Urothelium cell line (cell line): ENCODE measurements at places on chromosomes 4 and X.

DNA sequence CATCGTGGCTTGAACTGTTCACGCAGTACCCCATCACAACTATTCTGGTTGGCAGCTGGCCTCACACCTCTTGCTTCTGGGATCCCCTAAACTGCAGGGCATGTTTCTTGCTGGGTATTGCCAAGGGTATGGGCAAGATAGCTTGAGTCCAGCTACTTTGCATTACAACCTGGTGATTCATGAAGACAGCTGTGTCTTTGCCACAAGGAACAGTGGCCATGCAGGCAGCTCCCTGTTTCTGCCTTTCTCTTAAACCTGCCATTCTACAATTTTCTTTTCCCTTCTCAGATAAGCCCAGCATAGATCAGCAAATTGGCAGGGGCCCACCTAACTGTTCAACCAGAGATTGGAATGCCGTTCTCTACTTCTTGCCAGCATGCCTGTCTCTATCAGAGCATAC, 42.8 kb downstream of the TENM3 start:
- no peak for DNase-seq

- DNase-seq = no peak
These were observed 12.2 kb downstream of the XPNPEP2 start for GRCh38 chrX:129750971-129751370.

DNA sequence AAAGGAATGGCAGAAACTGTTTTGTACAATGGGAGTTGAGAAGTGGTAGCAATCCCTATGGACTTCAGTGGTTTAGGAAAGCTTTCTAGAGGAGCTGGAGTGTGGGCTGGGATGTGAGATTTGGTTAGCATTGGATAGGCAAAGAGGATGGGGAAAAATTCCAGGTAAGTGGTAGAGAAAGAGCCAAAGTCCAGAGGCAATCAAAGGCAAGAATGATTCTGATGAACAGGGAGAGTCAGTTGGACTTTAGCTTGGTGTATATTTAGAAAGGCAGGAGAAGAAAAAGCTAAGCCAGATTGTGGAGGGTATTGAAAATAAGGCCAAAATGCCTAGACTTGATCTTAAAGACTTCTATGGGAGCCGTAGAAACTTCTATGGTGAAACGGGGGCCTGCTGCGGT, 3.7 kb upstream of the VSIG4 start:
- no peak for DNase-seq

- DNase-seq = peak; percentile 16
These were observed 68.9 kb downstream of the PCDH19 start for GRCh38 chrX:100341142-100341510.

DNA sequence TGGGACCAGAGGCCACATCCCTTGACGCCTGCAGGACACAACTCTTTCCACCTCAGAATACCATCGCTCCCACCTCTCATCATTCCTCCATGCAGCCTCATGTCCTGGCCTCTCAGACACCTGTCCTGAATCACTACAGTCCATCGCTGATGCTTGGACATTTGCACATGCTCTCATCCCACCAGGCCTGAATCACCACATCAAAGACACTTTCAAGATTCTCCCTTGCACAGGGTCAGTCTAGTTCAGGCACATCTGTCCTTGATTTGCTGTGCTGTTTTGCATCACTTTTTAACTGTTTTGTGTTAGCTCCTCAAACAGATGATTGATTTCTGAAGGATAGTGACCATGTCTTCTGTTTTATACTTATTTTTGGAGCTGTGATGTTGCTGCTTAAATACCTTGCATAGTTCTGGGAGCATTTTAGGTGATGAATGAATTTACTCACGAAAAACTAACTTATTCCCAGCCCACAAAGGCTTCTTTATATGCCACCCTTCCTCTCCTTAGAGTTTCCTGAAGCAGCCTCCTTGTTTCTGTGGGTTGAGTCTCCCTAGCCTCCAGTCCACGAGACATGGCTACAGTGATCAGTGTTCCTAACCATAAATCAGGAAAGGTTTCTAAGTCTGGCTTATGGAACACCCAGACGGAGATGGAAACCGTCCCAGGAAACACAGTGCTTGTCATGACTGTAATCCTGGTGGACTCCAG, 2.6 kb downstream of the FAM114A1 start:
- no peak for DNase-seq

- no peak for DNase-seq
These were observed 204.8 kb upstream of the LDB2 start for GRCh38 chr4:17103231-17103630.

GRCh38 chr4:256492-256891, 48.8 kb downstream of the ZNF732 start:
- DNase-seq = no peak

DNA sequence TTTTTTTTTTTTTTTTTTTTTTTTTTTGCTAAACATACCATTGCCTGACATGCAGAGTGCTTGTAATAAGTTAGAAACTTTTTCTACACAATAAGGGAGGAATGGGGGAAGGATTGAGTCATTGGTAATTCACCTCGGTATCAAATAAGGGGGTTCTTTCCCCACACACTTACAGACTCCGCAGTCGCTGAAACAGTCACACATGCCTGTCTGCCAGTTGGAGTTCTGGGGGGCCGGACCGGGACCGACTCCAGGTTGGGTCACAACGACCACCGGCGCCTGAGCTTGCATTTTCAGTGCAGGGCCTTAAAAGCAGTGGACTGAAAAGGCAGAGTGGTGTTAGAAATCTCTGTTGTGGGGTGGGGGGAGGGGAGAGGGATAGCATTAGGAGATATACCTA, 6.9 kb downstream of the PLAC8 start:
- DNase-seq = no peak

GRCh38 chr4:2867758-2868491, 24.3 kb downstream of the ADD1 start:
- DNase-seq = no peak

- no peak for DNase-seq
These were observed 42.2 kb upstream of the NKRF start for GRCh38 chrX:119648421-119648775.

GRCh38 chrX:107450823-107451509, 1.5 kb downstream of the FRMPD3 start:
- DNase-seq = peak; percentile 2

- no peak for DNase-seq
These were observed 22.5 kb downstream of the PTTG2 start for GRCh38 chr4:37982736-37983135.

DNA sequence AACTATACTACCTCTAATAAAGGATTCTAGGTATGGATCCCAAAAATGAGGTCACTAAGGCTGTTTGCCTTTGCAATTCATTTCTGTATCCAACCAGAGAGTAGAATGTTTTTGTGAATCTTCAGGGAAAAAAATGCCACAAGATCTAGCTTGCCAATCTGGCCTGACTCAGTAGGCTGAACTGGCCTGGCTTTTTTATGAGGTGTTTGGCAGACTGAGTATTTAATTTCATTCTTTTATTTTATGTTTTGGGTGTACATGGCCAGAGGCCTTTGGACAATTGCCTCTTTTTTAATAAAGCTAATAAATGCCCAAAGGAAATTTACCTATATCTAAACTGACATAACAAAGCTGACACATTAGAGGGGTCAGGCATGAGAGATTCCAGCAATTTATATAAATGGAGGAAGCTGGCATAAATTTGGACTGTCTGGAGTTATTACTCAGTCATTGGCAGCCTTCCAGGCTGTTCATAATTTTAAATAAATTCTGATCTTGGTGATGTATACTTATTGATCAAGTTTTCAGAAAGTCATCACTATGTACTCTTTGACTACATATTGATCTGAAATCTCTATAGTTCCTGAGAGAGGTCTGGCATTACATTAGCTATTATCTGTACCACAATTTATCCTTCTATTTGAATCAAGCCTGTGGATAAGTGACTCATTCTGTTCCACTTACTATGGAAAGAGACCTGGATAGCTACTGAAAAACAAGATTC, 376.4 kb upstream of the NOCT start:
- no peak for DNase-seq

GRCh38 chrX:149371986-149372385, 133.1 kb downstream of the IDS start:
- no peak for DNase-seq

DNA sequence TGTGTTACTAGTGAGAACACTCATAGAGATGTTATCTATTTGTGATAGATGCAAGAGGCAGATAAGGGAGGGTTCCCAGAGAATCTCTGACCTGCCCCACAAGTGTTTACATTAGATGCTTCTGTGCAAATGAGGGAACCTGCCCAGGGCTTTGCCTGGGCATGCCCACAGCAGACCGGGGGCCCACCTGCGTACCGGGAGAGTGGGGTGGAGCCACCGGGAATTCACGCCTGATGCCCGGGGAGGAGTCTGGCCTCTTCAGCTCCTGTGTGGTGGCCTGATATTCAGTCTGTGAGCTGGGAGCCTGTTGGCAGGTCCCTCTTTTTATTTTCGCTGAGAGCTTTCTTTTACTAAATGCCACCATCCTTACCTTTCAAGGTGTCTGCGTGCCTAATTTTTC, 155.7 kb downstream of the SNCA start:
- peak; percentile 72 for DNase-seq

- no peak for DNase-seq
These were observed 152.3 kb downstream of the PPARGC1A start for GRCh38 chr4:23737571-23737970.

DNA sequence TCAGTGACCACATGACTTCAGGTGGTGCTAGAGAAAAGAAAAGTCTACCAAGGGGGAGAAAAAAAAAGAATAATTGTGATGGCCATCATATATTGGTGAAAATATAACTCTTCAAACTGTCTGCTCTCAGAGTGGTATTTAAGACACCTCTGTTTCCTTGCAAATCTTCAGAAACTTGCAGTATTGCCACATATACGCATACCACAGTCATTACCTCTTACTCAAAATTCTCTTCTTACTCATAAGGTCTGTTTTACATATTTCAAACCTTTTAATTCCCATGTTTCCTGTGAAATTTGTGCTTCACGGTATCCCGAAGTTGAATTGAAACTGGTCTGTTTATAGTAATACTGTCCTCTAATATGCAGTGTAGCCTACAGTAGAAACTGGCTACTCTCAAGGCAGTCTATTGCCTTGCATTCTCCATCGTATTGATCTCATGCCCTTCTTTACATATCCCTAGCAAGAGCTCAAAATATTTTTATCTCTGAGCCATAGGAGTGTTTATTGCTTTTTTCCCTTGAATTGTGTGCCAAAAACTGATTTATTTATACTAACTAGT, 34.7 kb upstream of the LHFPL1 start:
- no peak for DNase-seq

DNA sequence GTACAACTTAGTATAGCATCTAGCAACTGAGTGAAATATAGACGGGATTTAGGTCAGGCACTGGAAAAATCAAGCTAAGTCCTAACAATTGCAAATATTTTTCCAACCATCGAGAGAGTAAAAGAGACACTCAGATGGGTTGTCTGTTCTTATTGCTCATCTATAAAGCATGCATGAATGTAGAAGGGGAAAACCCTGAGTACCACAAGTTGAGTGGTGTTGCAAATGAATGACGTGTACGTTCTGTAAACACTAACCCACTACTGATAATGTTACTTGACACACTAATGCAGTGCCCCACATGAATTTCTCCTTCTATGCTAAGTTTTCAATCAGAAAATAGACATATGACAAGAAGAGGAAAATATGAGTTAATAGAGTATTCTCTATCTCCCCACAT, 211.2 kb downstream of the COX18 start:
- DNase-seq = peak; percentile 42

- DNase-seq = no peak
These were observed 4.4 kb upstream of the PRDM8 start for GRCh38 chr4:80192937-80193336.

DNA sequence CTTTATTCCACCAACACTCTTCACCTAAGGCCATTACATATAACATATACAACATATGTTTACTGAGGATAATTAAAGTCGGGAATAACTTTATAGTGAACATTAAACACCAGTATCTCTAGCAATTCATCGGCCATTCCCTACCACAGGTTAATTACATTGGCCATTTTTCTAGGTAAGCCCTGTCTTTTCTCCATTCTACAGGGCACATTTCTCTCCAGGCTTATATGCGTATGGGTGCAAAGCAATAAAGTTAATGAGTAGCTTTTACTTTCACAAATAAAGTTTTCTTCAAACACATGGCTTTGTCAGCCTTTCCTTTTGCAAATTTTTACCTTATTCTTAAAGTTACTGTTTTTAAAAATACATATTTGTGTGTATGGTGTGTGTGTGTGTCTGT, 111.9 kb upstream of the IQCM start:
- DNase-seq = no peak

- no peak for DNase-seq
These were observed 391 bp upstream of the IDUA start for GRCh38 chr4:986428-986878.

DNA sequence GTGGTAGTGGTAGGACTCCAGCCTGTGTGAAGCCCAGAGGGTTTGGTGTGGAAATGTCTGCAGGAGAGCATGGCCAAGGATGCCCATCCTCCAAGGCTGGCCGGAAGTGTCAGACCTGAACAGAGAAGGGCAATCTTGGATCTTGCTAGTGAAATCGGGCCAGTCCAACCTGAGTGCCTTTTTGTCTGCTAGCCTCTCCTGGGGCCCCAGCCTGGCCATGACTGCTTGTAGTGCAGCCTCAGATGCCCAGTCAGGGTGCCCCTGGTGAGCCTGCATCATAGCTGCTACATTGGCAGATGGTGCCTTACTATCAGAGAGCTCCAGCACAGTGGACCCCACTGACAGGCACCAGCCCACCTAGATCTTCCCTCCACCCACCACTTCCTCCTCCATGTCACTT, 99.3 kb upstream of the PCDH18 start:
- DNase-seq = no peak
